ENCODE measurements at places on chromosomes 3 and 15. TPM values are rescaled to one million over a fixed set of nuclear protein-coding genes. Genes with fewer than 3 reads are reported as not detected.

Gene OR5K2
- total RNA-seq, result not detected

DNA sequence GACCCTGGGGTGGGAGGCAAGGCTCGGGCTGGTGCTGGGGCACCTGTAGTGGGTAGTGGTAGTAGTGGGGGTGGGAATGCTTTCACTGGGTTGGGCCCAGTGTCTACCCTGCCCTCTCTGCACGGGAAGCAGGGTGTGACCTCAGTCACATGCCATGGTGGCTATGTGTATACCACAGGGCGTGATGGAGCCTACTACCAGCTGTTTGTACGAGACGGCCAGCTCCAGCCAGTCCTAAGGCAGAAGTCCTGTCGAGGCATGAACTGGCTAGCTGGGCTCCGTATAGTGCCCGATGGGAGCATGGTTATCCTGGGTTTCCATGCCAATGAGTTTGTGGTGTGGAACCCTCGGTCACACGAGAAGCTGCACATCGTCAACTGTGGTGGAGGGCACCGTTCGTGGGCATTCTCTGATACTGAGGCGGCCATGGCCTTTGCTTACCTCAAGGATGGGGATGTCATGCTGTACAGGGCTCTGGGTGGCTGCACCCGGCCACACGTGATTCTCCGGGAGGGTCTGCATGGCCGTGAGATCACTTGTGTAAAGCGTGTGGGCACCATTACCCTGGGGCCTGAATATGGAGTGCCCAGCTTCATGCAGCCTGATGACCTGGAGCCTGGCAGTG is 5.2 kb downstream of the DALRD3 start:
- peaks cover 9% of the 10 kb centered on the region for H3K4me1 ChIP-seq
- DNase-seq, result no peak
- no peak overlapping the region for H3K27ac ChIP-seq
- peaks cover 10% of the 10 kb centered on the region for H3K36me3 ChIP-seq
- H3K4me3 ChIP-seq, result no peak overlapping the region

DNA sequence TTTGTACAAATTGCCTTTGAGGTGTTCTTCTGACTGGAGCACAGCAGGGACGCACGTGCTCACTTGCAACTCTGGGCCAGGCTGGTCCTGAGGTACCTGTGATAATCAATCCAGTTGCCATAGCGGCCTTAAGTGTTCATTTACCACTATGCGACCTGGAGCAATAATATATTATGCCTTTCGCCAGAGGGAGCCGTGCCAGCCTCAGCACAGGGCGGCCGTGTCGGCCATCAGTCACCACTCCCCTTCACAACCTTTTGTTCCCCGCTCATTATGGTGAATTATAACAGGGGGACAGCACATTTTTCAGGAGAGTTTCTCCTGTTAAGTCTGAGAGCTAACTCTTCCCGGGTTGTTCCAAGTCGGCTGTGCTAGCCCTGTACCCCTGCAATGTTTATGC is 289.7 kb downstream of the RORA start:
- no peak for DNase-seq
- H3K4me1 ChIP-seq, result no peaks in the 10 kb centered on the region
- H3K27ac ChIP-seq, result no peak overlapping the region
- no peaks in the 10 kb centered on the region for H3K36me3 ChIP-seq
- H3K4me3 ChIP-seq, result no peak overlapping the region
- no peaks in the 10 kb centered on the region for H3K27me3 ChIP-seq

DNA sequence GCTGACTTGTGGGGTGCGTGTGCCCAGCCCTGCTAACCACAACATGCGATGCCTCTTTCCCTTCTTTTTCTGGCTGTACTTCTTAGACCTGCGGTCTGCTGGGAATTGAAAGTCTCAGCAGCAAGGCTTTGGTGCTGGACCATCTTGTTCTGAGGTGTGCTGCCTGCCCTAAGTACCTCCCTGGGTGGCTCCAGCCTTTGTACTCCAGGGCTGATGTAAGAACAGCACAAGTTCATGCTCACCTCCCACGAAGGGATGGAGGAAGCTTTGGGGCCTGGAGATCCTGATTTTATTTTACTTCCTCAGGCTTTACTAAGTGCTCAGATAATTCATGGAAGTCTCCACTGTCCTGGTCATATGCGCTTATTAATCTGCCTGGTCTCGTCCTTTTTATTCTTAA is 28.9 kb downstream of the FAM43A start:
- no peak overlapping the region for H3K27ac ChIP-seq
- no peaks in the 10 kb centered on the region for H3K36me3 ChIP-seq
- DNase-seq, result no peak
- no peak overlapping the region for H3K4me3 ChIP-seq
- no peaks in the 10 kb centered on the region for H3K27me3 ChIP-seq
- H3K4me1 ChIP-seq, result no peaks in the 10 kb centered on the region

DNA sequence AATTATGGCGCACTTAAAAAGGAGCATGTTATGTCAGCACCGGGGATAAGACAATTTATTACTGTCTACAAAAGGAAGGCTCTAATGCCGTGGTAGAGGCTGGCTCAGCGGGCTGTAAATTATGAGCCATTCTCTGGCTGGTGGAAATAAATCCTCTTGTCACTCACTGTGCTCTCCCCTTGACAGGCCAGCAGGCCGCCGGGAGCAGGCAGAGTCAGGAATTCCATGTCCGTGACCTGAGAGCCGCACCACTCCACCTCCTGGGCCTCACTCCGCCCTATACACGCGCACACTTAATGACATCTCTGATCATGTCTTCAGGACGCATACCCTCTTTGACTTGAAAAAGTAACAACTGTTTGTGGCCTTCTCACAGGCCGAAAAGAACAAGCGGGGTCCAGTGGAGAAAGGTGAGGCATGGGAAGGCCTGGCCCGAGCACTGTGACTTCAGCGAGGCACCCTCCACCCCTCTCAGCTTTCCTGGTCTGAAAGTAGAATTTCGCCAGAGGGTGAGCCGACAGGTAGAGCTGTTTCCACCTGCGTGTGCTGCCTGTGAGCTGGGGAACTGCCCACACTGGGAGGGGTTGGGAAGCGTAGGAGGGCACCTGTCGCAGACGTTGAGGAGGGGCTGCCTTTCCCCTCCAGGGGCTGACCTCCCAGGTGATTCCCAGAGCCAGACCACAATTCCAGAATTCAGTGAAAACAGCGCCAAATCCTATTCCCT is 13.2 kb upstream of the PCSK6 start:
- no peaks in the 10 kb centered on the region for H3K36me3 ChIP-seq
- H3K4me1 ChIP-seq, result no peaks in the 10 kb centered on the region
- H3K4me3 ChIP-seq, result no peak overlapping the region
- no peak for DNase-seq
- no peaks in the 10 kb centered on the region for H3K27me3 ChIP-seq
- no peak overlapping the region for H3K27ac ChIP-seq

Gene FHIT
- 9.4 TPM for total RNA-seq
